GM12891 (cell line): ENCODE measurements at places on chromosomes 5 and 9.

DNA sequence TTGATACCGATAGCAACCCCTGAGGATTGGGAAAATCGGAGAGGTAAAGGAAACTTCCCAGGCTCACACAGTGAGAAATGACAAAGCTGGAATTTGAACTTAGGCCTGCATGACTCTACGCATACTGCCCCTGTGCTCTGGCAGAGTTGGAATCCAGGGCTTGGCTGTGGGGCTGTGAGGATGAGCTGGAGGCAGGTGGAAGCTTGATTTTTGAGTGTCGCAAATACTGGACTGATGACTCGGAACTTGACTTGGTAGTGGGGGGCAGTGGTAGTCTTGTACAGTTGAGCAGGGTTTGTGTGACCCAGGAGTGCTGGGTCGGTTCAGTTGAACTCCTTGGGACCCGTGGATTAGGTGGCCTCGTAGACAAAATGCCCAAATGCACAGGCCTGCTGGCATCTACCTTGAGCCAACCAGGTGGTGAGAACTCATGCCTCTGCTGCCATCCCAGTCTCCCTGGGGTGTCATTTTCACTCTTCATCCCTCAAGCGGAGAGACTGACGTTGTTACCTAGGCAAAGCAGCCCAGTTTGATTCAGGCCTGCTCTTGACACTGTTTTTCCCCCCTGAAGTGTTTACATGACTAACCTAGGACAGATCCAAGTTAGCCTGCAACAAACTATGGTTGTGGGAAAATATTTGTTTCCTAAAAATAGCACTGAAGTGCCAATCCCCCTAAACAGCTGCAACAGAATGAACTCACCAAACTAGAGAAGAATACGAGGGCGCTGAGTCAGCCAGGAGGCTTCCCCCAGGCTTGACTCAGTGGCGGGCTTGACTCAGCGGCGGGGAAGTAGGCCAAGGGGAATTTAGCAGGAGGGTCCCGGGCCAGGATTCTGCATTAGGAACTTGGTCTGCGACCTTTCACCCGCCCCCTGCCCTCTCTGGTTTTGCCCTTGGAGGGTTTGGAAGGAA lies 45.7 kb upstream of the ORM1 start:
- DNase-seq, result no peak

DNA sequence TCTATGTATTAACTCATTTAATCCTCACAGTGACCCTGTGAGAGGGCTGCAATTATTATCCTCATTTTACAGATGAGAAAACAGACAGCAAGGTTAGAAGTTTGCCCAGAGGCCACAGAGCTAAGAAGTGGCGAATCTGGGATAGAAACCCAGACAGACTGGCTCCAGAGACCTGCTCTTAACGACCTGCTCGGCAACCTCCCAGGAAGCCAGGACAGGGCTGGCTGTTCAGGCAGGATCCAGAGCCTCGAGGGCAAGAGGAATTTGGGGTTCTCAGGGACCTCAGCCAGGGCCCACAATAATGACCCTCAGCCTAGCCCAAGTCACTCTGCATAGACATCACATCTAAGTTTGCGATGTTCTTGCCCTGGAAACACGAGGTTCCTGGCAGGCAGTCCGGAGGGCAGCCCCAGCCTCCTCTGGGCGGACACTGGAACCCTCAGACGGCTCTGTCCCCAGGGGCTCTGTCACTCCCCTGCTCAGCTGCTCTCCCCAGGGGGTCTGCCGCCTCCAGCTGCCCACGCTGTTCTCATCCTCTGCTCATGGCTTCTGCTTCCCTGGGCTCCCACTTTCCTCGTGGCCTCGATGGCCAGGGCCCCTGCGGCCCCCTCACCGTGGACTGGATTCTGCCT lies 138.5 kb upstream of the ERCC6L2 start:
- DNase-seq, result no peak

GRCh38 chr5:110823571-110823970 lies 84.8 kb downstream of the SLC25A46 start:
- no peak for DNase-seq

DNA sequence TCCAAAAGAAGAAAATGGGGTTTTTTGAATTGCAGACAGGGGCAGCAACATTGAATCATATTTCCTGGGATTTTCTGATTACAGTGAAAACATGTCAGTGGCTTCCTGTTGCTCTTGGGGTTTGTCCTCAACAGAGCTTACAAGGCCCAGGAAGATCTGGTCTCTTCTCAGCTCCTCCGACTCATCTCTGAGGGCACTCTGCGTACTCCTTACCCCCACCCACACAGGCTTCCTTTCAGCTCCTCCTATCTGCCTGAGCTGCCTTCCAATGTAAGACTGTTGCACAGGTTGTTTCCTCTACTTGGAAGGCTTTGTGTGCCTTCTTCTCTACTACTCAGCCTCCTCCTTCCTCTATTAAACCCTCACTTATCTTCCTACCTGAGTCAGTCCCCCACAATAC lies 245.1 kb upstream of the MEF2C start:
- DNase-seq, result no peak

DNA sequence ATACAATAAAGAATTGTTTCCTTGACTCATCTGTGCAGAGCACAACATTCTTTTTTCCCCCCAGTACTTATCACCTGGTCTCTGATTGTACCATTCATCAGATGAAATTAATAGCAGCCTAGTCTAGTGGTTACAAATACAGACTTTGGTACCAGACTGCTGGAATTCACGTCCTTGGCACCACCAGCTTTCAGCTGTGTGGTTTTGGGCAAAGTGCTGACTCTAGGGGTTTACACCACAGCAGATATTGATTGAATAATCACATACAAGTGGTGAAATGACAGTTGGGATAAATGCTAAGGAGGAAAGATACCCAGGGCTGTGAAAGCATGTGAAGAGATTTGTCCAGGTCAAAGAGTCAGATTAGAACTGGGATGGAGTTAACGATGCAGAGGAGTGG lies 79.3 kb upstream of the ATP10B start:
- DNase-seq, result no peak

DNA sequence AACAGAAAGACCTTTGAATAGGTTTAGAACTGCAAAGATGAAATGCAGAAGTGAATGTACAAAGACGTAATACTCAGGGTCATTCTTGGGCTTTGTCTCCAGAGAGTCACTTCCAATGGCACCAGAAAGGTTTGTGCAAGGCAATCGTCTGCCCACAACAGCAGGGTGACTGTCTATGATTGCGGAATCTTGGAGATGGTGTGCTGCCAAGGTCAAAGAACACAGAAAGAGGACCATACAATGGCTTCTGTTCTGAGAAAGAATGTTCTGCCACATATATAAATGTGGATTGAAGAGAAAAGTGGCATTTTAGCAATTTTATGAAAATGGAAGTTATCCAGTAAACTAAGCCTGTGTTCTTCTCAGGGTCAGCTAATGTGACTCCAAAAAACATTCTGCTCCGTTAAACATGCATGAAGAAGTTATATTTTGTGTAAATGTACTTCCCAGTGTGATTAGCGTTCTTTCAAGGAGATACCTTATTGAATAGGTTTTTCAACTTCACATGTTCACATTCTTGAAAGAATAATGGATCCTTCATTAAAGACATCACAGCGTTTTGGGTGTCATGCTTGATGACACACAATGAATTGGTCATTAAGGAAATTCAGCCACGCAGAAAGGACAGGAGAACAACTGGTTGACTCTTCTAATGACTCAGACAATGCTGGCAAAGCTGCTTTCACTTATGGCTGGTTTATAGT lies 73.4 kb upstream of the CDH6 start:
- DNase-seq, result no peak

DNA sequence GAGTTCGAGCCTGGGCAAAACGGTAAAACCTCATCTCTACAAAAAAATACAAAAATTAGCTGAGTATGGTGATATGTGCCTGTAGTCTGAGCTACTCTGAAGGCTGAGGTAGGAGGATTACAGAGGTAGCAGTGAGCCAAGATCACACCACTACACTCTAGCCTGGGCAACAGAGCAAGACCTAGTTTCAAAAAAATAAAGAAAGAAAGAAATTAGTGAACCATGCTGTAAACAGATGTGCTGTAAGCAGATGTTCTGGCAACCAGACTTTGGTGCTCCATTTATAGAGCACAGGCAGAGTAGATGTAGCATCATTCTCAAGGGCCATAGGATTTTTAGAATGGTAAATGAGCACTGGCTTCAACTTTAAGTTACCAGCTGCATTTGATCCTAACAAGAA lies 115.4 kb downstream of the ST8SIA4 start:
- DNase-seq, result no peak

DNA sequence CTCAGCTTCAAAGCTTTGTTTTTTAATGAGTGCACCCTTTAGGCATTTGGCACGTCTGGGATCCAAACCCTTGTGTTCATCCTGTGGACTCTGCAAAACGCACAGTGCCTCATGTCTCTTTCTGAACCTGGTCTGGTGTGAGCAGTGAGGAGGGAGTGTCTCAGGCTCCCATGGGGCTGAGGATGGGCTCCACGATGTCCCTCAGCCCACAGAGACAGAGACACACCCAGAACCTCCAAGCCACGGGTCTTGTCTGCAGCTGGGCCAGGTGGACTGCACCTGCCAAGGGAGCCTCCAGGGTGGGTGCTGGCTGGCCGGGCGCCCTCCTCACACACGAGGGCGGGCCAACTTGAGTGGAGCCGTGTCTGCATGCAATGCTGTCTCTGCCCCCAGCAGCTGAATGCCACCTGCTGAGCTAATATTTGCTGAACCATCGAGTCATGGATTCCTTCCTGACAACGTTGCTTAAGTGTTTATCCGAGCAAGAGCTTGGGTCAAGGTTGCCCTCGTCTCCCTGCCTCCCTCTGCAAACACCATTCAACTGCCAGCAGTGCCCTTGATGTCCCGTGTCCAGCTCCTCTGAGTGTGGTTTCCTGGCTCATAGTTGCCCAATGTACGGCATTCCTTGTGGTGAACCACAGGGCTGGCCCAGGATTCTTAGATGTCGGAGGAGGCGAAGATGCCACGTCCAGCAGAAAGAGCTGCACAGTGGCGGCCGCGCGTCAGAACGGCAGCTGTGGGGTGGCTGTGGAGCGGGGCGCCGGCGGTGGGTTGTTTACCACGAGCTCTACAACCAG lies 31.4 kb upstream of the LPCAT1 start:
- DNase-seq, result no peak

DNA sequence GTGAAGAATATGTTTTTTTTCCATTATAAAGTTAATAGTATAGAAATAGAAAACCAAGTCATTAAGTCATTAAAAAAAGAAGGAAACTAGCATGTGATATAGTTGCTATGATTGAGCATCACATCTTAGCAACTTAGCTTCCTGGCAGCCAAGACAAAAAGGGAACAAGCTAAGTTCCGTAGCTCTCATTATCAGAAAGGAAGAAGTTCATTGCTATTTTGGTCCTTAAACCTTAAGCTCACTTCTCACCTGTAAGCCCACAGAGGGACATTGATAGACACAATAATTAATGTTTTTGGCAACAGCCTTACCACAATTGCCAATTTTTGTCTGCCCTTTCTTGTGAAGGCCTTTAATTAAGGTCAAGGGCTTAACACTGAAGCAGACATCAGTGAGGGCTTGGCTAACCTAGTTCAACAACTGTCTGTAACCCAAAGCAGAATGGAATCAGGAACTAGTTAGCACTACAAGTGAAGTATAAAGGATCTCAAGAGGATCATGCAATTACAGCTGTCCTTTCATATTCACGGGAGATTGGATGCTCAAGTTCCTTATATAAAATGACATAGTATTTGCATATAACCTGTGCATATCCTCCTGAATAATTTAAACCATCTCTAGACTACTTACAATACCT lies 24.0 kb upstream of the KLF4 start:
- no peak for DNase-seq

GRCh38 chr5:56019306-56020272 lies 24.8 kb upstream of the IL6ST start:
- DNase-seq, result no peak

GRCh38 chr9:114492991-114493390 lies 12.3 kb downstream of the WHRN start:
- no peak for DNase-seq

- DNase-seq, result no peak
These were observed 46.5 kb upstream of the VDAC1 start for GRCh38 chr5:134051305-134051704.

DNA sequence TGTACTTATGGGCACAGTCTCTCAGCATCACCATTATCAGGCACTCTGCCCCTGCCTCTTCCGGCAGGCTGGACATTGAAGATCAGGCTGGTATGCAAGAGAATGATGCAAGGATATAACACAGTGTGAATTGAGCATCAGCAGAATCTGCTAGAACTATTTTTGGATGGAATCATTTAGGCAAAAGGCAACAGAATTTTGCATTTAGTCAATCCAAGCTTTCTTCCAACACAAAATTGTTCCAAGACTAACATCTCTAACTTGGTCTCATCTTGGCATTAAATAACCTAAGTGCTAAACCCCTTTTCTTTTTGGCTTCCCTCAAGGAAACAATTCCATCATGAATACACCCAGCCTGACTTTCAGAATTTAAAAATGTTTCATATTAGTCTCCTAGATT lies 339.9 kb downstream of the PRELID2 start:
- no peak for DNase-seq

DNA sequence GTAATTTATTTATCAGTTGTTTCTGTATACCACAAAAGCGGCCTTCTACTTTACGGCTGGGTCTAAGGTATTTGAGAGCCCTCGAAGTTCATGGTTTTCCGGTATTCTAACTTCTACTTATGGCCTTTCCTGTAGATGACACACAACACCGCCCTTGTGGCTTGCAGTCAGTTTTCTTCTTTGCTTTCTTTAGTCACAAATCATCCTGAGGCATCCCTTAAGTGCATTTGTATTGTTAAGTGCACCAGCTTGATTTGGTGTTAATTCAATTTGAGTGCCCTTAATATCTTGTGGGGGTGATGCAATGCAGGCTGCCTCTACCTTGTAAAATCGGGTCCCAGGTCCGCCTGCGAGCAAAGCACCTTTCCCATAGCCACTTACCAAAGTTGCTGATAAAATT lies 511.9 kb downstream of the CCDC171 start:
- DNase-seq, result no peak

GRCh38 chr9:93815677-93816076 lies 139.5 kb downstream of the BARX1 start:
- no peak for DNase-seq

DNA sequence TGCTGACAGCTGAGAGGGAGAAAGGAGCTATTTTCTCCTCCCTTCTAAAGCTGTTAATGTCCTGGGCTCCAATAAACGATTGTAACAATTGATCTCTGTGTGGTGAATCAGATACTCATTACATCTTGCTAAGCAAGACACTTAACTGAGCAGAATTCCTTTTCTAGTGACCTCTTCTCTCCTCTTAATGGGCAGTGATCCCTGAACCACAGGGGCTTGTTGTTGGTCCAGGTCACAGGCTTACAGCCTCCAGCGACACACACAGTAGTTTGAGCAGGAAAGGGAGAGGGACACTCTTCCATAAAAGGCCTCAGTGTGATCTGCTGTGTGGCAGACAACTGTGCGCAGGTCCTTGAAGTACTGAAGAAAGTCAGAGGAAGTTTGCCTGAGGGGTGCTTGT lies 58.5 kb upstream of the MYO10 start:
- no peak for DNase-seq

GRCh38 chr9:114412048-114412683 lies 24.4 kb upstream of the AKNA start:
- no peak for DNase-seq
